ENCODE measurements at places on chromosomes 2 and 18. TPM values are rescaled to one million over a fixed set of nuclear protein-coding genes. Genes with fewer than 3 reads are reported as not detected.

DNA sequence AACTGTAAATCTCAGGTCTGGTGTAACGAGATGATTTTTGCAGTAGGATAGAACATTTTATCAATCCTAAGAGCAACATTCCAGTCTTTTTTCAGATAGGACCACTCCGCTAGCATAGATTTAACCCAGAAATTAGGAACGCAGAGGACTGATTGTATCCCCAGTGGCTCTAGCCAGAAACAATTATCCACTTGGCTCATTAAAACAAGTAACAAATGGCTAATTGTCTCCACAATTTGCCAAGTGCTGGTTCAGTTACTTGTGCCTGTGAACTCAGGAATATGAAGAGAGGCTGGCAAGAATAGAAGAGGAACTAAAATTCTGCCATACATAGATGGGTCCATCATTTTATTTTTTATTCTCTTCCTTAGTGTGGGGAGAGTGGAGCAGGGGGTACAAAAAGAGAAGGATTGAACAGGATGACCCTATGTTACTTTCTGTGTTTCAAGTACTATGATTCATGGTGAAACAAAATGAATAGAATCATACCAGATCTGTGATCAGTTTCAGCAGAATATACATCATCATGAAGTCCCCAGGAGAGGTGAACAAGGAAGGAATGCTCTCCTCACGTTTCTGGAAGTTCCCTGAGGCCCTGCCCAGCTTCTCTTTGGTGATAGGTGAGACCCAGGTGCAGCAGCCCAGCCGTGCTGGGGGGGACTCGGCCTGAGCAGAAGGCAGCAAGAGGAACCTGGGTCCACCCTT lies 121.6 kb downstream of the ARL4C start:
- DNase-seq, result no peak

DNA sequence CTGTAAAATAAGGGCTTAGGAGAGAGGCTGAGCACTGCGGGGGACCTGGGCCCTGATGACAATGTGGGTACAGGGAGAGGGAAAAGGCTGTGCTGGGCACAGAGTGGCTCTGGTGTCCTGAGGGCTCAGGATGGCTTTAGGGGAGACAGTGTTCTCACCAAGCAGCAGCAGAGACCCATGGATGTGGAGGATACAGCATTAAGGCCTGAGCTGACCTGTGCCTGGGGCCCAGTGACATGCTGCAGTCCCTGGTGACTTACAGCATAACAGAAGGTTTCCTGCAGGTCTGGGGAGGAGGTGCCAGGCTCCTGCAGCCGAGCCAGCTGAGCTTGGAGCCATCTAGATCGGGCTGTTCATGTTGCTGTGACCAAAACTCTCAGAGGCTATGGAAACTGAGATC lies 191.3 kb upstream of the SMAD2 start:
- DNase-seq, result no peak

- DNase-seq, result no peak
Measured at GRCh38 chr2:49309461-49309860, 155.1 kb upstream of the FSHR start.

DNA sequence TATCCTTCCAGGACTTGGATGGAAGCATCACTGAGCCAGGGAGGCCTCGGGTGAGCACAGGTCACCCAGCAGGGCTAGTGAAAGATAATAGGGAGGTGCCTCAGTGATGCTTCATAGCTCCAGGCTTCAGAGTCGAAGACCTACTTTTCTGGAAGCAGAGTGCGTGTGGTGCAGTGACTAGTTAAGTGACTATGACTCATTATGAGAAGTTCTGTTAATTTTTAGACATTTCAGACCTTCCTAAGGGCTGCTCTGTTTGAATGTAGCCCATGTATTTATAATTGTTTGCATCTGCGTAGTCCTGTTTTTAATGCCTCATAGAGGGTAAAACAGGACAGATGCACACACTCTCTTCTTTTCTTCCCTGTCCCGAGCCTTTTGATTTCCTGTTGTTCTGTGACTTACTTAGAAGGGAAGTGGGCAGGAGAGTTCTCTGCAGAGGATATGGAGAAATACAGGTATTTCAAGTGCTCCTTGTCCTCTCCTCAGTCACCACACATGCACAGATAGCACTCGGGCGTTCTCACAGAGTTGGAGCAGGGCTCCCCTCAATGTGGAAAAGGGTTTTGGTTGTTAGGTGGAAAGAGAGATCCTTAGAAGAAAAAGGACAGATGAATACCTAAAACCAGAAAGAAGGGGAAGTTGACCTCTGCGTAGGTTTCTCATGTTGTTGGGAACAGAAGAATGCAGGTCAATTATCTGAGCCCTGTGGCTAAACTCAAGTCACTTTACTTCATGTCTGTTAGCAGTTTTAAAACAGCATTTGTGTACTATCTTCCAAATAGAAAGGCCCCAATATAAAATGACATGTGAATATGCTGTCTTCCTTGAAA lies 34.7 kb downstream of the RALB start:
- peak; percentile 96 for DNase-seq

KCNK3 gene
- 15.3 TPM for total RNA-seq

TTN gene
- total RNA-seq, result under 0.01 TPM

DNA sequence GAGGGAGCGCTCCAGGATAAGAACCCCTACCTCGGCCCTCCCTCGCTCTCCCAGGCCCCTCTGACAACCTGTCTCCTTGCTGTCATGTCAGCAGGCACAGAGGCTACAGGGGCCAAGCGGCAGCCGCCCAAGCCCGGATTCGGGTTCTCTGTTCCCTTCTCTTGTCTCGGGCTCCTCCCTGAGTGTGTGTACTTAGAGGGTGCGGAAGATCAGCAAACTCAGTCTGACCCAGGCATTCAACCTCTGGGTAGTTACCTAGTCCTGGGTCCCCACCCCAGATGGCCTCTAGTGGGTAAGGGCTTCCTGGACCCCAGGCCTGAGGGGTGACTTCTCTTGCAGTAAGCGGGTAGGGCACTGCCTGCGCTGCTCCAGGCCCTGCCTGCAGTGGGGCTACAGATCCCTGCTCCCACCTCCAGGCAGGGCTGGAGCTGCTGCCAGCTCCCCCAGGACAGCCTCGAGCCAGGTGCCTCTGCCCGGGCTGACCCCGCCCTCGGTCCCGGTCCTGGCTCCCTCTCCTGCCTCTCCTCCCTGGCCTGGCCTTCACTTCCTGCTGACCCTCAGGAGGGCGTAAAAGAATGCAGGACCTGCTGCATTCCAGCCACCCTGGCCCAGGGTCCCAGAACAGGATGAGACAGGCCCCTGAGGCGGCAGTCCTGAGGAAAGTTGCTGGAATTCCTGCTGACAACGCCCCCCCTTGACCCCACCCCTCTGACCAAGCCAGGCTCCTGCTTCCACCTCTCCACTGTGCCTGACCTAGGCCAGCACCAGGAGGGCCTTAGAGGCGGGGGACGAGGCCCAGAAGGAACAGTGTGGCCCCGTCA lies 22.0 kb downstream of the GPC1 start:
- DNase-seq, result no peak

FIGN gene
- 1.8 TPM for total RNA-seq

GRCh38 chr18:59021500-59021899 lies 118.2 kb upstream of the SEC11C start:
- DNase-seq, result no peak

- no peak for DNase-seq
Measured at GRCh38 chr18:9113468-9114149, 11.1 kb downstream of the NDUFV2 start.

DNA sequence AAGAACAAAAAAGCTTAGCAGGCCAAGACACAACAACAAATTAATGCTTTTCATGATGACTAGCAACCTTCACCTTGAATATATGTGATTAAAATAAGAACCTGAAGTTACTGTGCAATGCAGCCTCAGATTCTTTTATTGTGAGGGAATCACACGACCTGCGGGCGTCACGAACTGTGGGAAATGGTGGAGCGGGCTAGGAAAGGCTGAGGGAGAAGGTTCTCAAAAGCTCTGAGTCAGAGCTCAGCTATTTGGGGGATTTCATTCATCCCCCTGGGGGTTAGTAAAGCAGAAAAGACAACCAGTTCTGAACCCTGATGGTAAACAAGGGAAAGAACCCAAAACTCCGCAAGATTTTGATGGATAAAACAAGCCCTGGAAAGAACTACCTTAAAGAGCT lies 89.3 kb upstream of the NCKAP5 start:
- peak; percentile 4 for DNase-seq

DNA sequence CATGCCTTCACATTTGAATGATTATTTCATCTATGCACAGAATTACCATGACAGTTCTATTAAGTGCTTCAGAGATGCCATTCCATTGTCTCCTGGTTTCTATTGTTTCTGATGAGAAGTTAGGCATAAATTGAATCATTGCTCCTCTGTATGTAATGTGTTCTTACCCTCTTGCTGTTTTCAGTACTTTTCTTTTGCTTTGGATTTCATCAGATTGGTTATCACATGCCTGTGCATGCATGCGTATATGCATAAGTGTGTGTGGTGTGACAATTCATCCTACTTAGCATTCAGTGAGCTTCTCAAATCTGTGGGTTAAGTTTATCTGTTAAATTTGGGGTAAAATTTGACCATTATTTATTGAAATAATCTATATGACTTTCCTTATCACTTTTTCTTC lies 263.3 kb upstream of the RND3 start:
- DNase-seq, result no peak

LOXHD1 gene
- 0.14 TPM for total RNA-seq

FAM117B gene
- total RNA-seq, result 6.7 TPM

DNA sequence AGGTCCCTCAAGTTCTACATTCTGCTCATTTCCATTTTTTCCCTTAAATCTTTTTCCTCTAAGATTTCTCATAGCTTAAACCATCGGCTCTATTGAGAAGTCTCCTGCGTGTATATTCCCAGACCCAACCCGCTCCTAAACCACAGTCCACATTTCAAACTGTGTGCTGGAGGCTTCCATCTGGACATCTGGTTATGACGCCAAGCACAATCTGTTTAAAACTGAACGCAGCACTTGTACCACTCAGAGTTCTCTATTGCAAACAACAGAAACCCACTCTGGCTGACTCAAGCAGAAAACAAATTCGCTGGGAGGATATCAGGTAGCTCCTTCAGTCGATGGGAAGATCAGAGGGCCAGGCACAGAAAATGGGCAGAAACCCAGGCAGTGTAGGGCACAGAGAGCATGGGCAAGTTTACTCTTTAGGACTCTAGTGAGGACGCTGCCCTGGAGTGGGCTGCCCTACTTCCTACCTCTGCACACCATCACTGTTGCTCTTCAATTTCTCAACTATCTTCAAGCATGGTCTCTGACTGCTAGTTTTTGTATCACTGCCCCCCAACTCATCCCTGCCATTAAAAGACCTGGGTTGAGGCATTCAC lies 5.6 kb upstream of the EML4 start:
- DNase-seq, result no peak

DNA sequence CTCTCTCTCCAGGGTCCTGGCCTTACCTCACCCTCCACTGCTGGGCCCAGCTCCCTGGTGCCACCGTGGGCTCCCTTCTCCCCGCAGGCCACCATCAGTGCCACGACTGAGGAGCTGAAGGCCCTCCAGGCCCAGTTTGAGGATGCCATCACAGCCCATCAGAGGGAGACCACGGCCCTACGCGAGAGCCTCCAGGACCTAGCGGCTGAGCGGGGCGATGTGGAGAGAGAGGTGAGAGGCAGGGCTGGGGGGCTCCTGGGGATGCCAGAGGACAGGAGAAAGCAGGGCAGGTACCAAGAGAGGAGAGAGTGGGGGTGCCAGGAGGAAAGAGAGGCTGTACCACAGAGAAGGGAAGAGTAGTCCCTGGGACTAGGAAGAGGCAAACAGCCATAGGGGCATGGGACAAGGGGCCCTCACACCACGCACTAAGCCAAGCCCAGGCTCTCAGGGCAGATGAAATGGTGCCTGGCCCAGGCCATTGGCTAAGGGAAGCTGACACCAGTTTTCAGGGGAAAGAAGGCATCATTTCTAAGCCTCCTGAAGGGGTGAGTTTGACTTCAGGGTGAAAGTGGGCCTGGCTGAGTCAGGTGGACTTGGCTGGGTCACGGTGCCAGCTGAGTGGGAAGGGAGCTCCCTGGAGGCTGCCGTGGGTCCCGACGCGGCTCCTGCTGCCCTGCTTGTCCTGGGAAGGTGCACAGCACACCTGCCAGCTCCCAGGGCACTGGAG lies 39.0 kb upstream of the SNED1 start:
- DNase-seq, result no peak

- DNase-seq, result no peak
Measured at GRCh38 chr2:218024871-218025270, 22.1 kb upstream of the TNS1 start.

DNA sequence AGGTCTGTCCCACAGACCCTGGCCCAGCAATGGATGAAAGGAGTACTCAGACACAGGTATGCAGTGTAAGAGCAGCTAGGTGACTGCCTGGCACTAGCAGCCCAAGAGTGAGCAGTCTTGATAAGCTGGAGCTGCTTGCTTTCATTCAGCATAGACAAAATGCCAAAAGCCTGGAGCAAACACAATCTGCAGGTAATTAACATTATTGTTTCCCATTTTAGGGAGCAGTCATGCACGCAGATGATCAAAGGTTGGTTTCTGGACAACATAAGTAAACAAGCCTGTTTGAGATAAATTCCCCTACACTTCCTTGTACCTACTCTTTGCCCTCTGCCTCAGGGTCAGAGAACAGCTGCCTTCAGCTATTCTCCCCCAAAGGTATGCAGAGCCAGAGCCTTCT lies 73.7 kb upstream of the MSTN start:
- no peak for DNase-seq

GRCh38 chr2:230899287-230899686 lies 25.8 kb downstream of the GPR55 start:
- no peak for DNase-seq

DNA sequence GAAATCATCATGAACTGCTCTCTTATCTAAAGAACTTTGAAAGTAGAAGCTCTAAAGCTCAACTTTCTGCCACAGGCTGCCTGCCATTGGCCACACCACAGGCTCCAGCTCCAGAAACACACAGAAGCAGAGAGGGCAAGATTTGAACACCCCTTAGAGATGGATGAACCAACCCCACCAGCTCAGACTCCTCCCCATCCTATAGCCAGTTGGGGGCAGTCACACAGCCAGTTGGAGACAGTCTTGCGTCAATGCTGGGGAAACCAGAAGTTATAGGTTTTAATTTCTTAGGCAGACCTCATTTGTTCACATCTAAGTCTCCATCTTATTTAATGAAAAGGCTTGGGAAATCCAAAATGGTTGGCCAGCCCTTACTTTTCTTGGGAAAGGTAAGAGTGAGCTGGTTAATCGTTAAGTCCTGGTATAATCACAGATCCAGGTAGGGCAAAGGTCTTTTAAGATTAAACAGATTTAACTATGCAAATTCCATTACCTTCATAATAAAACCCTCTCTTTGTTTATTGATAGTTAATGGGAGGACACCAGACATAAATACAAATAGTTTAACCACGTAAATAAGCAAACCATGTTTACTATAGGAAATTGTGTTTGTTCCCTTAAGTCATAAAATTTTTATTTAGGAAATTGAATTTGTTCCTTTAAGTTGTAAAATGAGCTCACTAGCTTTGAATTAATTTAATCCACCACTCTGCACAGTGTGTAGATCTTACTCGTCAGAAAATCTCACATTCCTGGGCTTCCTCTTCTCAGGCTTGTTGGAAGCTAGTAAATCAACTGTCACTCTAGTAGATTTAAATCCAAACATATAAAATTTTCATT lies 28.0 kb downstream of the MRO start:
- DNase-seq, result no peak

DNA sequence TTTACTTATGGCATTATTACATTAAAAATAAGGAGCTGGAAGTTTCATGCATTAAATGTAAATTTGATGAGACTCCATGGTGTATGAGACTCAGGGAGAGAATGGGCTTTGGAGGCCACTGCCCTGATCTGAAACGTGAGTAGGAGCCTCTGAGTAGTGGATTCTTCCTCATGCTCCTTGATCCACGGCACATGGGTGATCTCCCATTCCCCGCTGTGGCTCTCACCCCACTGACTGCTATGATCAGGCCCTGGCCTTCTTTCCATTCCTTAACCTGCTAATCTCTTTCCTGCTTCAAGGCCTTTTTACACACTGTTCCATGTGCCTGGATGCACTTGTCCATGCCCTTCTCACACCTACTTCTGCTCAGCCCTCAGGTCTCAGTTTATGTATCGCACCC lies 68.4 kb downstream of the SMAD7 start:
- no peak for DNase-seq

ASIC4 gene
- not detected for total RNA-seq

Measured in kidney epithelial cell (primary cell).